ENCODE measurements at places on chromosomes 5 and 9.

DNA sequence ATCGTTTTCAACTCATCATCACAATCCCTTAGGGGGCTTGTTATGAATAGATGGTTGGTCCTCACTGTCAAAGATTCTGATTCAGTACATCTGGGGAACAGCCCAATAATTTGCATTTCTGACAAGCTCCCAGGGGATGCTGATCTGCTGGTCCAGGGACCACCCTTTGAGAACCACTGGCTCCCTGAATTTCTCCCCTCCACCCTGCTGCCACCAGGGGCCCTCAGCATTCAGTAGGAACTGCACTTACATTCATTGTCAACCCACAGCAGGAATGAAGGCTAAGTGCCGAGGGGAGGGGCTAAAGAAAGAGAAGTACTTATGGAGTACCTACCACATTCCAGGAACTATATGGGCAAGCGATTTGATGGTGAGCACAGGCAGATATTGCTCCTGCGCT lies 85.9 kb downstream of the BOD1 start:
- no peak for DNase-seq

DNA sequence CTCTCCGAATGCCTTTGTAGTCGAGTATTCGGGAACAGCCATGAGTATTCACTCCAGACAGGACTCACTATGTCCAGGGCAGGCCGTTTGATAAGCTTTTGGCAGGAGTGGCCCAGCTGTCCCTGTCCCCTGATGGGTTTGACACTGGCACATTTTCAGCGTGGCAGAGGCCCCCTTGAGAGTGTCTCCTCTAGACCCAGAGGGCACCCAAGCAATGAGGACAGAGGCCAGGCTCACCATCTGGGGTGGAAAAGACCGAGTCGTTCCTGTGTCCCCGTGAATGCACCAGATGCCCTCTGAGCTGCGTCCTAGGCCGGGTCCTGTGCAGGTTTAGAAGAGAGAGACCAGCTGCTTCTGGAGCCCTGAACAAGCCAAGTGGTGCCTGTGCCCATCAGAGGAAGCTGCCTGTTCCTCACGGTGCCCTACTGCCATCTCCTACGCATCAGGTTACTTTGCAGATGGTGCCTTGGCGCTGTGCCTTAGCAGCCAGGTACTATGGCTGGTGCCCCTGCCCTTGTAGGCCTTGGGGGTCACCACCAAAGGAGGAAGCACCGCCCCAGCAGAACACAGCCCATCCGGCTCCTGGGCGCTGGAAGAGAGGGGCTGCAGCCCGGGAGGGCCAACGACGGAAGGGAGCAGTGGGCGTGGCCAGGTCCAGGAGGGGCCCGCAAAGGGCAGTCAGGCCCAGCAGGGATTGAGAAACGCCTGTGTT lies 42.4 kb downstream of the LRSAM1 start:
- no peak for DNase-seq

GRCh38 chr9:105194234-105194633 lies 50.2 kb upstream of the SLC44A1 start:
- no peak for DNase-seq

DNA sequence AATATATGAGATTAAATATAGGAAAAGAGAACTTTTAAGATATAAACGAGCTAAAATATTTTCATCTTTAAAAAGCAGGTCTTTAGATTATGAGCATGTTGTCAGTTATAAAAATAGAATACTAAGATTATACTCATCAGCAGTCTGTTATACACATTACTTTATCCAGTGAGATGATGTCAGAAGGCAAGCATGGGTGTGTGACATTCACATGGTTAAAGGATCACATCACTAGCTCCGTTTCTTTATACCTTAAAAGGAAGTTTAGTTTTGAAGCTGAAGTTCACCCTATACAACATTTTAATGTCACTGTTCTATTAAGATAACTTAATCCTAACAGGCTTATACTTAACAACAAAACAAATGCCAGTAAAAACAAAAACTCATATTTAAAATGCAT lies 59.6 kb downstream of the RICTOR start:
- no peak for DNase-seq

DNA sequence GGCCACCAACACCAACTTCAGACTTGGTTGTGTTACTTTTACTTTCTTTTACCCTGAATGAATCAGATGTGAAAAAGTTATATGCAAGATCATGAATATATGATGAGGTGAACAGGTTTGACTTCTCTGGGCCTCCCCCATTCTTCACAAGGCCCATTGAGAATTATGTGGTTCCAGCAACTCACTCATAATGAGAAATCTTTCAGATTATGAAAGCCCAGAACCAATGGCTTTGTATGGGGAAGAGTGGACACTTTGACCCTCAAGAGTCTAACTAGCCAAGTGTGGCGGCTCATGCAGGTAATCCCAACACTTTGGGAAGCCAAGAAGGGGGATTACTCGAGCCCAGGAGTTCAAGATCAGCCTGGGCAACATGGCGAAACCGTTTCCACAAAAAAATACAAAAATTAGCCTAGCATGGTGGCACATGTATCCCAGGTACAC lies 16.1 kb upstream of the LNPEP start:
- no peak for DNase-seq

- DNase-seq, result no peak
Observed at GRCh38 chr9:7534211-7534935, 265.2 kb downstream of the DMAC1 start.

DNA sequence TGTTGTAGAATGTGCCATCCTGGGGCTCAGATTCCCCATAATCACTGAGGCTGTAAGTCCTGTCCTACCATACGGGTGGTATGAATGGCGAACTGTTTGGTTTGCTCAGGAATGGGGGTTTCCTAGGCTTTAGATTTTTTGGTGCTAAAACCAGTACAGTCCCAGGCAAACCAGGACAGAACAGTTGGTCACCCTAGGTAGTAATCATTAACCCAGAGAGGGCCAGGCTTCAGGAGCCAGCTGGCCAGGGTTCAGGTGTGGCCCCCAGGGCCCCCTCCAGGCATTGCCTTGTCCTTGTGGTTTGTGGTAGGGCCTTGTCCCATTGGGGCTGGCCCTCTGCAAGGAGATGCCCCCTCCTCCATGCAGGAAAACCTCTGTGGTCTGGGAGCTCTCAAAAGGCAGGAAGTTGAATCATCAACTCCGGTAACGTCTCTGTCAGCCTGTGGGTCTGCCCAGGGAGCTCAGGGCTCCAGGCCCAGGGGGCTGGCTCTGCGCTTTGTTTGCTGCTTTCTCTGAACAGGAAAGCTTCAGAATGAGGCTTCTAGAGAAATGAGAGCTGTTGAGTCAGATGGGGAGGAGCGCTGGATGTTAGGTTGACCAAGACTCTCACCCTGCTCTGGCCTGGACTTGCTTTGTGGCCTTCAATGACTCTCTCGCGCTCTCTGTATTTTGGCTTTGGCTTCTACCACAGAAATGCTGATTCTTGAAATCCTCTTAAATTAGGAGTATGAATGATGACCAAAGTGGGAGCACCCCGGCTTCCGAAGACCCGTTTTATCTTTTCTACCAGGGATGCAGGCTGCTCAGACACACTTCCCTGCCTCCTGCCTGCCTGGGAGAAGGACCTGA lies 22.2 kb upstream of the JADE2 start:
- peak; percentile 30 for DNase-seq

GRCh38 chr5:14551211-14551610 lies 30.4 kb upstream of the OTULINL start:
- DNase-seq, result no peak

GRCh38 chr5:107253246-107253645 lies 417.5 kb downstream of the EFNA5 start:
- no peak for DNase-seq

DNA sequence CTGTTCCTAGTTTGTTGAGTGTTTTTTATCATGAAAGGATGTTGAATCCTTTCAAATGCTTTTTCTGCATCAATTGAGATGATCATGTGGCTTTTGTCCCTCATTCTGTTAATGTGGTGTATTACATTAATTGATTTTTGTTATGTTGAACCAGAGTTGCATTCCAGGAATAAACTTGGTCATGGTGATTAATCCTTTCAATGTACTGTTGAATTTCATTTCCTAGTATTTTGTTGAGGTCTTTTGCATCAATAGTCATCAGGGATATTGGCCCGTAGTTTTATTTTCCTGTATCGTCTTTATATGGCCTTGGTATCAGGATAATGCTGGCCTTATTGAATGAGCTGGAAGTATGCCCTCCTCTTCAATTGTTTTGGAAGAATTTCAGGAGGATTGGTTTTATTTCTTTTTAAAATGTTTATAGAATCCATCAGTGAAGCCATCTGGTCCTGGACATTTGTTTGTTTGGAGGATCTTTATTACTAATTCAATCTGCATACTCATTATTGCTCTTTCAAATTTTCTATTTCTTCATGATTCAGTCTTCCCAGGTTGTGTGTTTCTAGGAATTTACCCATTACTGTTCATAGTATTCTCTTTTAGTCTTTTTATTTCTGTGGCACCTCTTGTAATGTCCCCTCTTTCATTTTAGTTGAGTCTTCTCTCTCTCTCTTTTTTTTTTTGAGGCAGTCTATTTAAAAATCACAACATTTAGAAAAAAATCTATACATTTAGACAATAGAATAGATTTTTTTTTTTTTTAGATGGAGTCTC lies 32.1 kb downstream of the FGD3 start:
- DNase-seq, result no peak

DNA sequence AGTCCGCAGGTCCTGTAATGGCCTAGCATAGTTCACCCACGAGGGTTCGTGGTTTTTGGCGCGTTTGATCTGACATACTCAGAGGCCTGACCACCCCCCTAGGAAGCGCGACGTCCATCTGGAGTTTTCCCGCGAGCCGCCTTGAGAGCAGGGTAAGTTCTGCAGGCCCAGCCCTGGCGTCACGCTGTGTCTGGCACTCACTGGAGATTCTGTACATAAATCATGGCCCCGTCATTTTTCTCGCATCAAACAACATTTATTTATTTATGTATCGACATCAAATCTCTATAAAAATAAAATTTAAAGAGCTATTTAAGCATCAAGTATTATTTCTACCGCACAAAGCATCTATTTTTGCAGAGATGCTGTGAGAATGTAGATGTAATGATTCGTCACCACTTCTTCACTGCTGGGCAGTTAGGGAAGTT lies 437 bp upstream of the TRIM41 start:
- no peak for DNase-seq

DNA sequence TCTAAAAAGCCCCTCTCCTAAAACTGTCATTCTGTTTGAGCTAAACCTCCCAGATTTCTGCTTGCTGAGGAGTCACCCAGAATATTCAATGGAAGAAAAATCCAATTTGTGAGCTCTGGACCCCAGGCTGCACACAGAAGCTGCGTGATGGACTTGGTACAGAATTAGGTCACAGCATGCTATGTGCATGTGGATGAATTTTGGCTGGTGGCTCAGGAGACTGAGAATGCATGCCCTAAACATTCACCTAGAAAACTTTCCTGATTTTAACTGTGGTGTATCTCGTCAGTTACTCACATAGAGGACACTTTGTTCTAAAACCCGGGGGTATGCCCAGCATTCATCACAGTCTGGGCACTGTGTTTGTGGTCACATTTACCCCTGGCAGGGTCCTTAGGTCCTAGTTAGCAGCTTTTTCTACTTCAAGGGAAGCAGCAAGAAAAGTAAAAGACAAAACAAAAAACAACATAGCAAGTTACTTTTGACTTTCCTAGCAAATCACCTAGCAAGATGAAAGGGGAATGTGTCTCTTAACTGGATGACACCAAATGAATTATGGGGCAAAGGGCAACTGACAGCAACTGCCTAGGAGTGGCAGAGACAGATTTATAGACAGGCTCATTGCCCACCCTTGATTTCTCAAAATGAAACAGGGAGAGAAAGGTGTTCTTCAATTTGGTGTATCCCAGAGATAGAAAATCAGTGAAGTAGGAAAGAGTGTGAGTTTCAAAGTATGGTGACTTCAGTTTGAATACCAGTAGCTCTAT lies 8.3 kb upstream of the SHROOM1 start:
- DNase-seq, result no peak

GRCh38 chr5:150734579-150735384 lies 24.0 kb downstream of the DCTN4 start:
- peak; percentile 11 for DNase-seq

- DNase-seq, result no peak
Observed at GRCh38 chr9:80094176-80094771, 522.5 kb downstream of the TLE4 start.

DNA sequence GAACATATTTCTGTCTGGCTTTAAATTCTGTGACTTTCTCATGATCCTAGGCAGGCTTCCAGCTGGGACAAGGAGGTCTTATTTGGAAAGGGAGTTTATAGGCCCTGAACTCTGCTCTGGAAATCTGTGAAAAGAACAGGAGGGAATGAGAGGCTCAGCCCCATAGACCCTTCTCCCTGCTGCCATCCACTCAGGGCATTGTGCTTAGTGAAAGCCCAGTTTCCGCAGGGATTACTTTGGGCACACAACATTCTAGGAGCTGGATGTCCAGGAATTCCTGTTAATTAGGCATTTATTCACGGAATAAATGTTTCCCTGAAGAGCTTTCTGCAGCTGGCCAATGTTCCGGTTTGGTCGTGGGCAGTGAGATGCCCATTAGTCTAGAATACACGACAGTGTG lies 32.7 kb upstream of the COL15A1 start:
- no peak for DNase-seq

DNA sequence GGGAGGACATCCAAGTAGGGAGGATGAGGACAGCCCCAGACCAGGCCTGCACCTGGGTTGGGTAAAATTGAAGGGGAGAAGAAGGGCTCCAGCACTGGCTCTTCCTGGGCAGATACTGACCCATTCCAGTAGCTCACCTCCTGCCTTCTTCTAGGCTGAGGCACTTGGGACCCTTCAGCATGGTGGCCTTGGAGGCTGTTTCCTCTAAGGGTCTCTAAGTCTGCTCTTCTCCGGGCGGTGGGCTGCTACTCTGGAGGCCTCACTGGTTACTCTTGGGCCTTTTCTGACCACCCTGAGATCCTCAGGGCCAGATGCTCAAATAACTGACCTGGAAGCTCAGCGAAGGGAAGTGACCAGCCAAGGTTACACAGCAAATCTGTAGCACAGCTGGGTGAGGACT lies 2.8 kb upstream of the TIFAB start:
- DNase-seq, result no peak

GRCh38 chr5:133848341-133848811 lies 120.0 kb downstream of the C5orf15 start:
- no peak for DNase-seq

DNA sequence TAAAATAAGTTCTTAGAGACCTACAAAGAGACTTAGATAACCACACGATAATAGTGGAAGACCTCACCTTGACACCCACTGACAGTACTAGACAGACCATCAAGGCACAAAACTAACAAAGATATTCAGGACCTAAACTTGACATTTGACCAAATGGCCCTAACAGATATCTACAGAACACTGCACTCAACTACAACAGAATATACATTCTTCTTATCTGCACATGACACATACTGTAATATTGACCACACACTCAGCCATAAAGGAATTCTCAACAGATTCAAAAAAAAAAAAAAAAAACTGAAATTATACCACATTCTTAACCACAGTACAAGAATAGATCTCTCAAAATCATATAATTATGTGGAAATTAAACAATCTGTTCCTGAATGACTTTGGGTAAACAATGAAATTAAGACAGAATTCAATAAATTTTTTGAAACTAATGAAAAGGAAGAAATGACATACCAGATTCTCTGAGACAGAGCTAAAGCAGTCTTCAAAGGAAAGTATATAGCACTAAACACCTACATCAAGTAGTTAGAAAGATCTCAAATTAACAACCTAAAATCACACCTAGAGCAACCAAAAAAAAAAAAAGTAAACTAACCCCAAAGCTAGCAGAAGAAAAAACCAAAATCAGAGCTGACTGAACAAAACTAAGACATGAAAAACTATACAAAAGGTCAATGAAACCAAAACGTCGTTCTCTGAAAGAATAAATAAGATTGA lies 362.3 kb upstream of the POU5F2 start:
- no peak for DNase-seq
